ENCODE measurements at places on chromosomes 12 and 14.
A peak's percentile ranks its signal among the peaks of the same experiment; 100 is the strongest.

DNA sequence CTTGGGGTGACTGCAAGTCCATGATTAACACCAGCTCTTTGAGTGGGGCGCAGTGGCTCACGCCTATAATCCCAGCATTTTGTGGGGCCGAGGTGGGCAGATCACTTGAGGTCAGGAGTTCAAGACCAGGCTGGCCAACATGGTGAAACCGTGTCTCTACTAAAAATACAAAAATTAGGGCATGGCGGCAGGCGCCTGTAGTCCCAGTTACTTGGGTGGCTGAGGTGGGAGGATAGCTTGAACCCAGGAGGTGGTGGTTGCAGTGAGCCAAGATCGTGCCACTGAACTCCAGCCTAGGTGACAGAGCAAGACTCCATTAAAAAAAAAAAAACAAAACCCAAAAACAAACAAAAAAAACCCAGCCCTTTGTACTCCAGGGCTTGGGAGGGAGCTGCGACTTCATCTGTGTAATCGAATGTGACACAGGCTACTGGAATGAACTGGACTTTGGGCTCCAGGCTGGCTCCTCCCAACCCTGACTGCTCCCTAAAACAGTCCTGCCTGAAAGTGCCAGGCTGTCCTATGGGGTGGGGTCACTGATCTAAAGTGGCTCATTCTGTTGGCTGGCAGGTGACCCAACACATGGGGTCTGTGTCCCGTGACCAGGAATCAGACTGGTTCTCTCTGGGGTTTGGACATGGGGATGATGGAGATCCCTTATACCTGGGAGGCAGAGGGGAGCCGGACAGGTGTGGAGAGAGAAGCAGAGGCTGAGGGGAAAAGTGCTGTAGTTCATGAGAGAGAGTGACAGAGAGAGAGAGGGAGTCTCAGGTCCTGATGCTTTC is 9.3 kb upstream of the C12orf43 start:
- ATAC-seq, result no peak

GRCh38 chr12:116813271-116814041 is 67.8 kb downstream of the HRK start:
- no peak for ATAC-seq

- no peak for ATAC-seq
These were observed 88.4 kb upstream of the DYNC1H1 start for GRCh38 chr14:101875727-101876554.

- ATAC-seq, result no peak
These were observed 45.5 kb downstream of the SPATA7 start for GRCh38 chr14:88430976-88431375.

DNA sequence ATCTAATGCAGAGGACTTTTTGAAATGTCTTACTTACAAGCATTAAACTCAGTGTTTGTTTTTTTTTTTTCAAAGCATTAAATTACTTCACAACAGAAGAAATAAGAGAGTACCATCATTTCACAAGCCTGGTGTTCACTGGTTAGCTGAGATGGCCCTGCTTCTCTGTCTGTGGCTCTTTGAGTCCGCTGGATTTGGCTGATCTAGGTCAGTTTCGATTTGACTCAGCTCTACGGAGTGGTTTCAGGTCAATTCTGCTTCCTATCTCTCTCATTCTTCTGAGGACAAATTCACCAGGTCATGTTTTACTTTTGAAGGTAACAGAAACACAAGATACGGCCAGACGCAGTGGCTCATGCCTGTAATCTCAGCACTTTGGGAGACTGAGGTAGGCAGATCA is 1066.1 kb downstream of the FLRT2 start:
- ATAC-seq, result no peak

DNA sequence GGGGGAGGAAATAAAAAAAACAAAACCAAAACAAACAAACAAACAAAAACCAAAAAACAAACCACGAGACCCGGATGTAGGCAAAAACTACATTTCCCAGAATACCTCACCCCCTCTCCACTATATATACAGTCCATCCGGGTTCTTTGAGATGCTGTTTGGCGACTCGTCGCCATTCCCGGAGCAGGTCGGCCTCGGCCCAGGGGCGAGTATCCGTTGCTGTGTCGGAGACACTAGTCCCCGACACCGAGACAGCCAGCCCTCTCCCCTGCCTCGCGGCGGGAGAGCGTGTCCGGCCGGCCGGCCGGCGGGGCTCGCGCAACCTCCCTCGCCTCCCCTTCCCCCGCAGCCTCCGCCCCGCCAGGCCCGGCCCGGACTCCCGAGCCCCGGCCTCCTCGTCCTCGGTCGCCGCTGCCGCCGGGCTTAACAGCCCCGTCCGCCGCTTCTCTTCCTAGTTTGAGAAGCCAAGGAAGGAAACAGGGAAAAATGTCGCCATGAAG is at the start of gene RNF10:
Gene RNF10 (plus strand): TSS at position 154 of the 500 bp plus-strand sequence. CDS start 456 bp downstream, outside the sequence.
- peak; percentile 84 for ATAC-seq

- no peak for ATAC-seq
These were observed 43.7 kb downstream of the LTBP2 start for GRCh38 chr14:74568380-74568649.

DNA sequence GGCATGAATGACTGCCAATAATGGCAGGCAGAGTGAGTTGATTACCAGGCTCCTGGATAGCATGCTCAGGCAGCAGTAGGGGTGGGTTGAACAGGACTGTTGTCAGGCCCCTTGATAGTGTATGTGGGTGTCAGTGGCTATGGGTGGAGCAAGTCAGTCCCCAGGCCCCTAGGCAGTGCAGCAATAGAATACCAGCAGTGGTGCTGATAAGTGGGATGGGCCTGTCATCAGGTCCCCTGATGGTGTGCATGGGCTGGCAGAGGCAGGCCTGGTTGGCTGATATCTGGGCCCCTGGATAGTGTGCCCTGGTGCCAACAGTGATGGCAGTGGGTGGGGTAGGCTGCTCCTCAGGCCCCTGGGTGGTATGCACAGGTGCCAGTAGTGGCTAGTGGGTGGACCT is 32.4 kb downstream of the SMCO2 start:
- no peak for ATAC-seq
